ENCODE measurements at places on chromosomes 3 and 15.

GRCh38 chr15:99566157-99566897, 543 bp downstream of the MEF2A start:
- peak; percentile 77 for DNase-seq
- H3K27me3 ChIP-seq, result no peaks in the 10 kb centered on the region
- H3K4me1 ChIP-seq, result no peaks in the 10 kb centered on the region
- no peaks in the 10 kb centered on the region for H3K36me3 ChIP-seq
- H3K4me3 ChIP-seq, result peak overlapping the region; percentile 46

DNA sequence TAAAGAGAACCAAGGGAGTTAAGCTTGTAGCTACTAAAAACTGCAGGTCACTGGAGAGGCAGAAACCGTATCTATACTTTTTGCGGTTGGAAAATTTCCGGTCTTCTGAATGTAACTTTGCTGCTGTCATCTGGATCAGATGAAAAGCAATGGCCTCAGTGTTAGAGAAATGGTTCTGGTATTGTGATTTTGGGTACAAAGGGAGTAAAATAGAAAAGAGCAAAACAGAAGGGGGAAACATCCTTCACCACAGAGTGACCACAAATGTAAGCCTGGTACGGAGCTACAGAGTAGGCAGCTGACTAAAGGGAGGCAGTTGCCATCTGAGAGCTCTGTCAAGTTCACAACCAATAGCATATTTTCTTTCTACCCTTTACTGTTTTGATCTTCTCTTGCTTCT, 5.6 kb downstream of the CD96 start:
- no peak for DNase-seq
- no peaks in the 10 kb centered on the region for H3K27me3 ChIP-seq
- no peaks in the 10 kb centered on the region for H3K36me3 ChIP-seq
- H3K4me1 ChIP-seq, result no peaks in the 10 kb centered on the region
- no peak overlapping the region for H3K4me3 ChIP-seq
- no peak overlapping the region for H3K27ac ChIP-seq

- H3K27me3 ChIP-seq, result no peaks in the 10 kb centered on the region
- H3K36me3 ChIP-seq, result no peaks in the 10 kb centered on the region
- peak overlapping the region; percentile 71 for H3K4me3 ChIP-seq
- peak overlapping the region; percentile 95 for H3K27ac ChIP-seq
These were observed 627 bp downstream of the ACAD11 start for GRCh38 chr3:132659000-132659364.

DNA sequence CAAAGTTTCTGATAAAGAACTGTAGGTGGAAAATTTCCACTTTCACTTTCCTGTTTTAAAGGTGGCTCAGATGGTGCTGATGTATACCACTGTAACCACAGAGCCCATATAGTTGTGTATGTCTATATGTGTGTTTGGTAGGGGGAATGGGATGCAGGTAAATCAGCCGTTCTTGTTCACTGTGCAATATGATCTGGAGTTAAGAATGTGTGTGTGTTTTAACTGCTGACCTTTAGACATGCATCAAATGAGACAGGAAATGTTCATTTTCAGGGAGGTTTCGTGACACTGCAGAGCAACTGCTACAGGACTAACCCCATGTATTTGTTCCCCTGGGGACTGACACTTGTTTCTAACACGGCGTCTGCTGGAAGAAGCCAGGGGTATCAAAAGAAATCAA, 180.5 kb downstream of the TAFA4 start:
- DNase-seq, result no peak
- no peaks in the 10 kb centered on the region for H3K27me3 ChIP-seq
- no peak overlapping the region for H3K4me3 ChIP-seq
- H3K36me3 ChIP-seq, result no peaks in the 10 kb centered on the region
- H3K27ac ChIP-seq, result no peak overlapping the region
- no peaks in the 10 kb centered on the region for H3K4me1 ChIP-seq

- no peak overlapping the region for H3K4me3 ChIP-seq
- no peaks in the 10 kb centered on the region for H3K4me1 ChIP-seq
- no peaks in the 10 kb centered on the region for H3K27me3 ChIP-seq
- H3K27ac ChIP-seq, result no peak overlapping the region
- no peak for DNase-seq
- H3K36me3 ChIP-seq, result no peaks in the 10 kb centered on the region
These were observed 25.9 kb downstream of the MYO9A start for GRCh38 chr15:72092006-72092405.

DNA sequence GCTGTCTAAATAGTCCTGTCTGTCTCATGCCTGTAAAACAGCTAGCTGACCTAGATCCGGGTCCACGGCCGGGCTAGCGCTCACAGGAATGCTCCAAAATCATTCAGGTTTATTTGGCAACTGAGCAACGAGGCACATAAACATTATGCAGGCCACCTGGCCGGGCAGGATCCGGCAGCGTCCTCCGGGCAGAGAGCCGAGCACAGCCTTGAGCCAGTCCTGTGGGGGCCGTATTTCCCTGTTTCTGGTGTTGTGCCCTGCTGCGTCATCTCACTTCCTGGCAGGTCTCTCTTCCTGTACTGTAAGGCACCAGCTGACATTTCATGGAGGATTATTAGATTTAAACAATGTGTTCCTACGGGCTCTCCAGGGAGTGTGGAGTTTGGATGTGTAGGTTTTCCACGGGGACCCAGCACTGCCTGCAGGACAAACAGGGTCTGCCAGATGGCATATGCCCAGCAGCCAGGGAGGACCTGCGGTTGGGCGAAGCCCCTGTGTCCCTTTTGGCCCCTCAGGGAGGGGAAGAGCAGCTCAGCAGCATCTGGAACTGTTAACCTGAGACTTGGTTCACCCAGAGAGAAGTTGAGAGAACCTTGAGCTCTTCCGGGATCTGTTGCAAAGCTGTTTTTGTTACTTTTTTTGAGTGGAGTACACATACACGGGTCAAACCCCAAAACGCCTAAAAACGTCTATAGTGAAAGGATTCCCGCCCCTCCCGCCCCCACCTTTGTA, 16.6 kb upstream of the LRRK1 start:
- H3K4me1 ChIP-seq, result no peaks in the 10 kb centered on the region
- DNase-seq, result peak; percentile 89
- no peaks in the 10 kb centered on the region for H3K36me3 ChIP-seq

- DNase-seq, result no peak
- no peak overlapping the region for H3K4me3 ChIP-seq
- H3K4me1 ChIP-seq, result no peaks in the 10 kb centered on the region
- H3K27me3 ChIP-seq, result no peaks in the 10 kb centered on the region
These were observed 524.7 kb upstream of the MCTP2 start for GRCh38 chr15:93706495-93707292.

DNA sequence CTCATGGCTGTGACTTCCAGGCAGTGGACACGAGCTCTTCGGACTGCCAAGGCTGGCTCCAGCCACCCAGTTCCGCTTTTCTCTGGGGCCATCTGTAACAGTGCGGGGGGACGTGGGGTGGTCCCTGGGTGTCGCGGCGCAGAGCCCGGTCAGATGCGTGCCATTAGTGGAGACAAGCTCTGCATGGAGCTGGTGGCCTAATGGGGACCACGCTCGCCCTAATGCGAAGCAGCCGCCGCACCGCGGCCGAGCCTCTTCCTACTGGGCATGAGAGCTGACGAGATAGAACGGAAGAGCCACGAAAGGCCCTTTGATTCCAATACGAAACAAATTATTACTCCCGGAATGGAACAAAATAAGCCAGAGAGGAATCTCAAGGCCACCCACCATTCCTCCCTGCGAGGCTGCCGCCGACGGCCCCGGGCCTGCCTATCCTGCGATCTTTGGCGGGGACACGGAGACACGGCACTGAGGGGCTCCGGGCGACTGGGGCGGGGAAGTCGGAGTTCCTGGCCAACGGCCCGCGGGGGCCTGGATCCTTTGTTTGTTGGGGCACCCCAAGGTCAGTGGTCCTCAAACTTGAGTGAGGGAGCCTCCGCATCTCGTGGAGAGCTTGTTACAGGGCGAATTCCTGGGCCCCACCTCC, 18.1 kb downstream of the FOXL2 start:
- DNase-seq, result no peak
- H3K27ac ChIP-seq, result no peak overlapping the region
- H3K4me3 ChIP-seq, result no peak overlapping the region
- H3K36me3 ChIP-seq, result no peaks in the 10 kb centered on the region

- no peaks in the 10 kb centered on the region for H3K27me3 ChIP-seq
- H3K36me3 ChIP-seq, result no peaks in the 10 kb centered on the region
- DNase-seq, result peak; percentile 37
- H3K27ac ChIP-seq, result no peak overlapping the region
- H3K4me1 ChIP-seq, result no peaks in the 10 kb centered on the region
These were observed 52.2 kb downstream of the WNT7A start for GRCh38 chr3:13827699-13828098.
